ENCODE measurements at places on chromosomes 12 and 14.

- no peak for DNase-seq
These were observed 36.0 kb downstream of the PTPN21 start for GRCh38 chr14:88518592-88519512.

DNA sequence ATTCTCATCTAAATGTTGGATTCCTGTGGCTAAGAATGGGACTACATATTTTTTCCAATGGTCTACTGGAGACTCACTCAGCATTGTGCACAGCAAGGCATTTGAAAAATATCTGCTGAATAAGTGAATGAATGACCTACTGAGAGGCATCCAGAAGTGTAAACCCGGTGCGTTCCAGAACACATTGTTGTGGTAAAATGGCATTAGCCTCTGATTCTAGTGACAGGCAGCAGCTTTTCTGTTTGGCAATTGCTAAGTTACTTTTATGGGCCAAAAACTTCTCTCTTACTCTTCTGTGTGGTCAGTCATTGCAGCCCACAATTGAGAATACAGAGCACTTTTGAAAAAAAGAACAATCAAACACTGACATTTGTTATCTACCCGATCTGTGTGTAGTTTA, 36.5 kb downstream of the WIF1 start:
- DNase-seq: no peak

DNA sequence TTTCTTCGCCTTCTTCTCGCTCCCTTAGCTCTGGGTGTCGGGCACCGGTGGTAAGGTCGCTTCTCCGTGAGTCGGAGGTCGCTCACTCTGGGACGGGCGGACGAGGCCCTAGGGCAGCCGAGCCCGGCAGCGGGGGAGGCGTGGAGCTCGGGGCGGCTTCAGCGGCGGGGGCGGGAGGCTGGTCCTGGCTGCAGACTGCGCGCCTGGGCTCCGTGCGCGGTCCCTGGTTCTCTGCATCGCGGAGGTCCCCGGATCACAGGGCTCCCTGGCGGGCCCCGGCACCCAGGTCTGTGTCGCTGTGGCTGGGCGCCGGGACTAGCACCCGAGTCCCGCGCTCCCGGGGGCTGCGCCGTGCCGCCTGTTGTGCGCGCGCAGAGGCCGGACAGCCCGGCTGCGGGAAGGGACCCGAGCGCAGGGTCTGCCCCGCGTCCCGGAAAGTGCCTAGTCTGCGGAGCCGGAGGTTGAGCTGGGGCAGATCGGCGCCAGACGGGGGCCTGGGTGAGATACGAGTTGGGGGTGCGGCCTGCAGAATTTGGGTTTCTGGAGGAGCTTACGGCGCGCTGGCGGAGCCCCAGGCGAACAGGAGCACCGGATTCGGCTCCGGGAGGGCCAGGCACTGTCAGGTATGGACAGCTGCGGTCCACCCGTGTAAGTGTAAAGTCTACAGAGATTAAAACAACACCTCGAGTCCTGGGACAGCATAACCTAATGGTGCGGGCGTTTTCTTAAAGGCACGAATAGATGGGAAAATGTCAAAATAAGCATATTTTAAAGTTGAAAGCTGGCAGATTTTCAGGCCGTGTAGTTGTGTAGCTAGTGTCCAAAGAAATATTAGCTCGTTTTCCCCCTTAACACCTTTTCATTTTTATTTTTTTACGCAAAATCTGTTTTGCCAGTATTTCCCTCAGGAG, 713 bp downstream of the FRMD6 start:
- no peak for DNase-seq

GRCh38 chr12:55847603-55848291, 5.0 kb upstream of the MMP19 start:
- DNase-seq: no peak

GRCh38 chr12:98060411-98060810, 455.0 kb upstream of the TMPO start:
- no peak for DNase-seq

DNA sequence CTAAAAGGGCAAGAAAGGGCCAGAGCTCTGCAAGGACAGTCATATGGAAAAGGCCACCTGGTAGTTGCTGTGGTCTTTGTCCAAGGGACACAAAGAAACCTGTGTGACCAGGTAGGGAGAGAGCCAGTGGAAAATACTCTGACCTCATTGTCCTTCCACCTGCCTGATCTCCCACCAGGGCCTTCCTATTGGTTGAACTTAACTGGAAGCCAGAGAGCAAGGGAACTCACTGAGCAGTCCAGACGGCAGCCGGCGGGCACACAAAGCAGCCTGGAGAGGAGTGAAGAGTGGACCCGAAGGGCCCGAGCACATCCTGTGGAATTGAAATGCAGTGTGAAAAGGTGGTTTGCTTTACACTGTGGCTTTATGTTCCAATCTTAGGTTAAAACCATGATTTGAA, 120.7 kb downstream of the SLC25A21 start:
- DNase-seq: no peak

GRCh38 chr14:59377491-59377890, 87.7 kb downstream of the GPR135 start:
- no peak for DNase-seq

- DNase-seq: peak; percentile 20
These were observed 30.5 kb downstream of the USP44 start for GRCh38 chr12:95520816-95521215.

GRCh38 chr12:90024262-90024661, 315.6 kb upstream of the ATP2B1 start:
- no peak for DNase-seq

GRCh38 chr12:118183155-118183554, 47.2 kb downstream of the PEBP1 start:
- DNase-seq: no peak

- no peak for DNase-seq
These were observed 119.6 kb upstream of the EEA1 start for GRCh38 chr12:93048656-93049055.

DNA sequence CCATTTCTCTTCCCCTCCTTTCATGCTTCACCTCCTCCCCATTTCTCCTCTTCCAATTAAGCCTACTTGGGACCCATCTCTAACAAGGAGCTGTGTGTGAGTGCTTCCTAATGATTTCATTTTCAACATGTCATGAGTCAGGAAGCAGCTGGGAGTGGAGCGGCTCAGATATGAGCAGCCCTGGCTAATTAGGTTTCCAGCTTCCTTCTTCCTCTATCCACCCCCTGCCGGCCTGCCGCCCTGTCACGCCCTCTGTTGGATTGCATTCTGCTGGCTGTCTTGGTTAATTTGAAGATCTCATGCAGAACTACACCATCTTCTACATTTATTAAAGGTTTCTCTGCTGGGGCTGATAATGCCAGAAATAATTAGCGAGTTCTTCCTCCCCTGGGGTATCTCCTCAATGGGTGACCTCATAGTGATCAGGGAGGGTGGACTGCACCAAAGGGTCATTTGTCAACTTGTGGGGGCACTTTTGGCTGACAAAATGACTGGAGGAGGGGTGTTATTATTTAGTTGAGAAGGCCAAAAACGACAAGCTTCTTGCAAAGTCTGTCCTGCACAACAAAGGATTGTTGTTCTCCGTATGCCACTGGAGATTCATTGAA, 300.9 kb upstream of the SRRM4 start:
- no peak for DNase-seq

DNA sequence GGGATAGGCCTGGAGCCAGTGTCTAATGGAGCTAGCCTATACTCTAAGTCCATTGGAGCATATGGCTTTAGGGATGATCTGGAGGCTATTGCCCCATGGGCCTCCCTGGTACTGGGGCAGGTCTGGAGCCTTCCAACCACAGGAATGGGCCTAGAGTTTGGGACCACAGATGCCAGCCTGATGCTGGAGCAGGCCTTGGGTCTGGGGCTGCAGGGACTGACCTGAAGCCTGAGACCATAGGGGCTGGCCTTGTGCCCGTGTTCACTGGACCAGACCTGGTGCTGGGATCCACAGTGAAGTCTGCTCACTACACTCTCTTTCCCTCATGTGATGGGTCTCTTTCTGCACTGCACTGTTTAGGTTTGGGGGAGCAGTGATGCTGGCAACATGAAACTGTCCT, 95.0 kb downstream of the KLHL28 start:
- DNase-seq: no peak

GRCh38 chr12:96117460-96117859, 76.7 kb upstream of the ELK3 start:
- no peak for DNase-seq

DNA sequence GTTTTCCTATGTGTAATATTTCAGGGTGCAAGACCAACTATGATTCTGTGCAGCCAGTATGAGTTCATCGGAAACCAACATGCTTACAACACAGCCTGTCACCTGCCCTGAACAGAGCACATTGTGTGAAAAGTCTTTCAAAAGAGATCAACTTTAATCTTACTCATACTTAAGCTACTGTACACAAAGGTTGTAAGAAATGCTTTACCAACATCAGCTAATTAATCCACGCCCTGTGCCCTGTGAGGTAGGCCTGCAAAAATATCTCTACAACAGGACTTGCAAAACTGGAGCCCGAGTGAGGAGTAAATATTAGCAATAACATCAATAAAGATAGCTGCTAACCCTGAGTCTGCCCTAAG, 15.1 kb downstream of the APPL2 start:
- no peak for DNase-seq

DNA sequence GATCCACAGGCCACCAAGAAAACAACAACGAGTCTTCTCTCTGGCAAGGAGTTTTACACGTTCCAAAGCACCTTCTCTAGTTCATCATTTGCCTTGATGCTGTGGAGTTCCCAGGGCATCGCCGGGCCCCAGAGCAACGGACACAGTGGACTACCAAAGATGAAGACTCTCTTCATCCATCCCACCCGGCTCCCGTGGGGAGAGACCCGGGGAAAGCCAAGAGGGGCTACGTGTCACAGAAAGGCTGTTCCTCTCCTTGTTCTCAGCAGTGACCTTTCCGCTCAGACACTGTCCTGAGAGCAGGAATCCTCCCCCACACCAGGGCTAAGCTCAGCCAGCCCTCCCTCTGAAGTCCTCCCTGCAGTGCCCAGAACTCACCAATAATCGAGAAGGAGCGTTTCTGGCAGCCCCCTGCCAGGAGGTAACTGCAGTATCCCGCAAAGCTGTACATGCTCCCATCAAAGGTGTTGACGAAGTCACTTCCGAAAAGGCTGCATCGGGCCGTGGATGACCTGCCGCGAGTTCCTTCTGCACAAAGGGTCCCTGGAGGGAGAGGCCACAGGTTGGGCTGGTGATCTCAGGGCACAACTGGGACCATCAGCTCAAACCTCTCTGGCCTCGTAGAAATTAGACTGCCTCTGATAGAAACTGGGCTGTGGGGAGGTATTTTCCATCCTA, 3.5 kb downstream of the VWF start:
- no peak for DNase-seq

DNA sequence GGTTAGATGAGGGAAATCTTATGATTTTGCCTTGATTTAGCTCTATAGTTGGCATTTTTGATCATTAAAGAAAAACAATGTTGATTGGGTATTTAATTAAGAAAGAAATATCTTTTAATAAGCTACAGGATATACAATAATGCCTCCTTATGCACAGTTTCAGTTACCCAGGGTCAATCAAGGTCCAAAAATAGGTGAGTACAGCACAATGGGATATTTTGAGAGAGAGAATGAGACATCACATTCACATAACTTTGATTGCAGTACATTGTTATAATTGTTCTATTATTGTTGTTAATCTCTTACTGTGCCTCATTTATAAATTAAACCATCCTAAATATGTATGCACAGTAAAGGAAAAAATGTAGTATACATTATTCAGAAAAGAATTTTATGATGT, 102.2 kb downstream of the MYF5 start:
- no peak for DNase-seq

DNA sequence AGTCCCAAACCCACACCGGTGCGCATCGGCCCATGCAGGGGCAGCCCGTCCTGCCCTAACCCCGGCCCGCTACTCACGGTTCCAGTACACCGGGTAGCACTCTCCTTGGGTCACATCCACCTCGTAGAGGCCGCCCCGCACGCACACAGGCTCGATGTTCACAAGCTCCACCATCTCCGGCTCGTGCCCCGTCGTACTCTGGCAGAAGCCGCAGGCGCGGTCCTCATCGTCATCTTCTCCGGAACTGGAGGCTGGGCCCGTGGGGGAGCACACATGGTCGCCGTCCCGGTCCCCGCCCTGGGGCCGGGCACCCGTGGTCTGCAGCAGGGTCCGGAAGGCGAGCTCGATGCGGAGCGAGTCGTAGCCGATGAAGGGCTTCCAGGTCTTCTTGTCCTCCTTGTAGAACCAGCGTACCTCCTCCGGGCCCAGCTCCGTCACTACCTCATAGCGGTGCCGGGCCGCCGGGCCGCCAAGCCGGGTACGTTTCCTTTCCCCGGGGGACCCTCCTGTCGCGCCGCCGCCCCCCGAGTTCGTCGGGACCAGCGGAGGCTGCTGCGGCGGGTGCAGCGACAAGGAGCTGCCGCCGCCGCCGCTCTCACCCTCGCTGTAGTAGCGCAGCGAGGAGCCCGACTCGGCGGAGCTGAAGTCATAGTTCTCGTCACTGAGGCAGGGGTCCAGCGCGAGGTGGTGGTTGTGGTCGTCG, 788 bp downstream of the DDHD1 start:
- peak; percentile 59 for DNase-seq

GRCh38 chr12:21881965-21882364, 59.3 kb downstream of the ABCC9 start:
- DNase-seq: no peak

- DNase-seq: no peak
These were observed 191.7 kb upstream of the GSC start for GRCh38 chr14:94961386-94962165.

DNA sequence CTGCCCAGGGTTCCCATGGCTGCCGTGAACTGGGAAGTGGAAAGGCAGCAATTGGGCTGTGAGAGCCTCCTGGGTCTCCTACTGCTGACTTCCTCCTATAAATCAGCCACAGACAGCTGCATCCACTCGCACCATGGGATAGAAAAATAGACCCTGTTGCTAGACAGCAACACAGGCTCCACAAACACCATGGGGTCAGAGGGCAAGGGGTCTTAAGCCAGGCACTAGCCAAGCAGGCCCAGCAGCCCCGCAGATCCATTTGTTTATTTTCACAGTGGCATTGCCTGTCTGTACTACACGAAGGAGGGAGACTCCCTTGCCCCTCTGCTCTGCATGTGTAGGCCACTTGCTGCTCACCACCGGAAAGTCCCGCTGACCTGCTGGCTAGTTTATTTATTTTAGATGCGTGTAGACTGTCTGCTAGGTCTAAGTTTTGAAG, 139.8 kb downstream of the DACT1 start:
- no peak for DNase-seq

- peak; percentile 77 for DNase-seq
These were observed 513.0 kb downstream of the TMEM121 start for GRCh38 chr14:106039400-106039799.

- peak; percentile 63 for DNase-seq
These were observed 244.2 kb upstream of the OR4E1 start for GRCh38 chr14:21917699-21918436.

DNA sequence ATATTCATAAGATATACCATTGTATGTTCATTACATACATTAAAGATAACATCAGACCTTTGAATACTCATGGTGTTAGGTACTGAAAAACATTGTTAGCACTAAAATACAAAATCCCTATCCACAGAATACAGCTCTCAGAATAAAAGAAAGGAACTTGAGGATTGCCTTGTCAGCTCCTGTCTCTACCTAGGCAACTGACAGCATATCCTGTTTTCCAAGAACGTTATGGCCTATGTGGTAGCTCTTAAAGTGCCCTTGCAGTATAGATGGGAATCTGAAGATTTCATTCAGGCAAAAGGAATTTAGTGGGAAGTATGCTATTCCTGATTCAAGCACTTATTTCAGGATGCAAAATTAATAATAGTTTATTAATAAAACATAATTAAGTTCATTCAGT, 1.8 kb upstream of the PPP1R12A start:
- no peak for DNase-seq

Data from stimulated activated effector memory CD8-positive, alpha-beta T cell treated with anti-CD3 and anti-CD28 coated beads, Interleukin-12 subunit alpha, Interleukin-12 subunit beta, amount 100 ng/mL, for 72 hours (primary cell).